ENCODE measurements at places on chromosomes 4 and X.

DNA sequence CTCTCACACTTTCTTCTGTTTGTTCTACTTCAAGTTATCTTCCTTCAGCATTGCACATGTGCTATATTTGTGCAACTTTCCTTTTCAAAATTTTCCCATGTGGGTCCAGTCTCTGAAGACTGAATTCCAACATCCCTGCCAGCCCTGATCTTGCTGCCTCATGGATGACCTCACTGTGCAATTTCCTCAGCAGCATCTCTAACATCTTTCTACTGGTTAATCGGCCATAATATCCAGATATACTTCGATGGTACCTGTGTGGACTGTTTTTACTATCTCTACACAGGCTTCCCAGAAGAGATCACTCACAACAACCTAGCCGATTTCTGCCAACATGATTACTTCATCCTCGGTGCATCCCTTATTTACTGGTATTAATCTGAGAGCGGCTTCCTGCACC is 41.5 kb downstream of the GPM6A start:
- no peak for DNase-seq

GRCh38 chr4:143375326-143376073 is 38.8 kb downstream of the GAB1 start:
- no peak for DNase-seq

- no peak for DNase-seq
Measured at GRCh38 chr4:38279650-38280322, 319.6 kb downstream of the PTTG2 start.

GRCh38 chr4:159097785-159098184 is 5.1 kb upstream of the RAPGEF2 start:
- no peak for DNase-seq

DNA sequence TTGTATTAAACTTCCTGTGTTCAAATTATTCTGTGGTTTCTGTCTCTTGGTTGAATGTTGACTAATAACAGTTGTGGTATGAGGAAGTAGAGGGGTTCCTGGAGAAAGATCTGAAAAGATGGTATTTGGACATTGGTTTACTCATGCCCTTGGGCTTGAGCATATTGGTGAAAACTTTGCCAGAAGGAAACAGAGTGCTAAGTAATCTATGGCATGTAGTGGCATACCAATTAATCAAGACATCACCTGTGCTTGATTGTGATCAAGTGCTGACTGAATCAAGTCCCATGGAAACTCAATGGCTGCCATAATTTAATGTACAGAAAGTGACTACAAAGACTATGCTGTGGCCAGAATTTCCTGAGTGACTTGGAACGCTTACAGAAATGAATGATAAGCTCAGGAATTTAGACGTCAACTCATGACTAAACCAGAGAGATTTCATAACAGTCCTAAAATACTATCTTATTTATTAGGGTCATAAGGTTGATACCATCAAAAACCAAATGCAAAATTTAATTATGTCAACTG is 2062.9 kb downstream of the ARAP2 start:
- DNase-seq: no peak

GRCh38 chr4:90281541-90282355 is 154.6 kb downstream of the CCSER1 start:
- no peak for DNase-seq

DNA sequence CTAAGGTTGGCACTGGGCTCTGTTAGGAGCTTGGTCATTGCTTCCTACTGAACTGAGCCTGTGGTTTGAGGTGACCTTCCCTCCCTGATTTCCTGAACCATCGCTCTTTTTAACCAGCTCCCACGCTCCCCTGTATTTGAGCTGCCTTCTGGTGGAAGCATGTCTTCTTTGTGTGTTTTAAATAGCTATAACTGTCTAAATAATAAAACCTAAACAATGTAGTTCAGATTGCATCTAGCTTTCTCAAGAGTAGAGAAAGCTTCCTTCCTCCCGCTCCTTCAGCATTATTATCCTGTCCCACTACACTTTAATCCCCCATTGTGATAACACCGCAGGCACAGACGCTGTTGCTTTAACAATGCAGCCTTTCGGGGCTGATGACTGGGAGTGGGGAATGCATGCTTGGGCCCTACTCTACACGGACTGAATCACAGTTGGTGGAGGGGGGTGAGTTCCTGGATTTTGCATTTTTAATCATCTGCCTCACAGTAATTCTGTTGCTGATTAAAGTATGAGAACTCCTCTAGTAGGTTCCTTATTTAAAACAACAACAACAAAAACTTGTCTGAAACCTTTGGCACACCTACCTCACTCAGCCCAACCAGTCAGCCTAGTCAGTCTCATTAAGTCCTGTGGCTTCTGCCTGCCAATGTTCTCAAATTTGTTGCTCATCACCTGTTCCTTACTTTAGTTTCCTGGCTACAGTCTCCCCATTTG is 6.6 kb downstream of the SMS start:
- DNase-seq: no peak

GRCh38 chr4:6857009-6857882 is 52.4 kb upstream of the TBC1D14 start:
- DNase-seq: no peak

- no peak for DNase-seq
Measured at GRCh38 chr4:155060873-155061272, 147.6 kb upstream of the NPY2R start.

- no peak for DNase-seq
Measured at GRCh38 chr4:36677874-36678273, 396.5 kb downstream of the DTHD1 start.

- DNase-seq: no peak
Measured at GRCh38 chrX:53452812-53453211, 18.6 kb upstream of the HSD17B10 start.

GRCh38 chrX:127112726-127113125 is 293.2 kb downstream of the PRR32 start:
- DNase-seq: no peak

GRCh38 chr4:64756016-64756415 is 346.8 kb upstream of the TECRL start:
- DNase-seq: no peak

- DNase-seq: no peak
Measured at GRCh38 chrX:29241809-29242208, 654.6 kb downstream of the IL1RAPL1 start.
